ENCODE measurements at places on chromosomes 16 and 17. TPM values are rescaled to one million over a fixed set of nuclear protein-coding genes. Genes with fewer than 3 reads are reported as not detected.

PRR29 gene
- total RNA-seq = 0.47 TPM

DNA sequence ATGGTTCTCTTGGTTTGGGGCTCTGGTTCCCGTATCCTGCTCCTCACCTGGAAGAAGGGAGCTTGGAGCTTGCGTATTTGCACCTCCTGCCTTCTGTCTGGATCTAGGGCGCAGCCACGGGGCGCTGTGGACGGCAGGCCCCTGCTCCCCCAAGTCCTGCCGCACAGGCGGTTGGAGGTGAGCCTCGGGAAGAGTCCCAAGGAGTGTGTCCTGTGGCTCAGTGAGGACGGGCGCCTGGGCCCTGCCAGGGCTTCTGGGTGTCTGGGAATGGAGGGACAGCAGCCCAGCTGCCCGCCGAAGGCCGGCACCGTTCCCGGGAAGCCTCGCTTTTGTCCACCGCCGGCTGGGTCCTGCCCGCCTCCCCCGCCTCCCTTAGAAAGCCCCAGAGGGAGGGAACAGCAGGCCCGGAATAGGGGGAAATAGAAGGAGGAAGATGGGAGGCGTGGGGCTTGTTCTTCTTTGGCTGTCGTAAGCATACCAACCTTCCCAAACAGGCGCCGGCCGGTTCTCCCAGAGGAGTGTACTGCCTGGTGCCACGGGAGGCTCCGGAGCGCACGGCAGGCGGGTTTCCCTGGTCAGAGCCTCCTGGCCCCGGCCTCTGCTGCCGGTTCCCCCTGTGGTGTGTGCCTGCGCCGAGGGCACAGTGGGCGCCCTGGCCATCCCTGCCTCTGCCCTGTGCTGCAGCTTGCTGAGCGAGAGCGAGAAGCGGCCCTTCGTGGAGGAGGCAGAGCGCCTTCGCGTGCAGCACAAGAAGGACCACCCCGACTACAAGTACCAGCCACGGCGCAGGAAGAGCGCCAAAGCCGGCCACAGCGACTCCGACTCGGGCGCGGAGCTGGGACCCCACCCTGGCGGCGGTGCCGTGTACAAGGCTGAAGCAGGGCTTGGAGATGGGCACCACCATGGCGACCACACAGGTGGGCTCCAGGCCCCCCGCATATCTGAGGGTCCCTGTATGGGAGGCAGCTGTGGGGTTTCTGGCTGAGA is 1.8 kb downstream of the SOX8 start:
- DNase-seq = no peak

VMP1 gene
- total RNA-seq = 315 TPM

CHRNE gene
- total RNA-seq = 0.19 TPM

- DNase-seq = peak; percentile 41
Measured at GRCh38 chr17:30095507-30096244, 20.9 kb upstream of the NSRP1 start.

DNA sequence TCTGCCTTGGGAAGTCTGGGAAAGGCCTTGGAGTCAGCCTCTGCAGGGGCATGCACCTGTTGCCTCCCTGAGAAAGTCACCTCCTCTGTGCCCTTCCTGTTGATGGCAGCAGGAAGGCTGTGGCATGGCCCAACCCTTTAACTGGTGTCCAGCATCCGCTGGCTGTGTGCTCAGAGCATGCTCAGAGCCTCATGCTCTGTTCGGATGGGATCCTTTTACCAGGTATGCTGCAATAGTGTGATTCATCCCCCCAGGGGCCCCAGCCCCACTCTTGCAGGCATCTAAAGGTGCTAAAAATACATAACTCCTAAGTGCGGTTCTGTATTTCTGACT is 24.9 kb downstream of the KLHL36 start:
- DNase-seq = no peak

NARF gene
- total RNA-seq = 39.4 TPM

DNA sequence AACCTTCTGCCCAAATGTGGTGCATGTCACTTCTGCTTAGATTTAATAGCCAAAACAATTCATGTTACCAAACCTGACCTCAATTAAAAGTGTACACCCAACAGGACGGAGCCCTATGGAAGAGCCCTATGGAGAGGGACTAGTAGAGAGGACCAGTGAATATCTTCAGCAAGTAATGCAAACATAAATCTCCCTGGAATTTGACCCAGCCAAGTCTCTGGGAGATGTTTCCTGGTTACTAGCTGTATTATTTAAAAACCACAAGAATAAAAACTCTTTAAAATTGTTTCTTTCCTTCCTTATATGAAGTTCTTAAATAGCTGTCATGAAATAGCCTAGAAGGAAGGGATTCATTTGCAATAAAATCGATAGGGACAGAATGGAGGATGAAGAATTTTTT is 255.8 kb downstream of the CDH11 start:
- DNase-seq = no peak

SGCA gene
- not detected for total RNA-seq

- no peak for DNase-seq
Measured at GRCh38 chr17:57109393-57110151, 24.5 kb downstream of the AKAP1 start.

DHRS7B gene
- total RNA-seq = 15.3 TPM

DNA sequence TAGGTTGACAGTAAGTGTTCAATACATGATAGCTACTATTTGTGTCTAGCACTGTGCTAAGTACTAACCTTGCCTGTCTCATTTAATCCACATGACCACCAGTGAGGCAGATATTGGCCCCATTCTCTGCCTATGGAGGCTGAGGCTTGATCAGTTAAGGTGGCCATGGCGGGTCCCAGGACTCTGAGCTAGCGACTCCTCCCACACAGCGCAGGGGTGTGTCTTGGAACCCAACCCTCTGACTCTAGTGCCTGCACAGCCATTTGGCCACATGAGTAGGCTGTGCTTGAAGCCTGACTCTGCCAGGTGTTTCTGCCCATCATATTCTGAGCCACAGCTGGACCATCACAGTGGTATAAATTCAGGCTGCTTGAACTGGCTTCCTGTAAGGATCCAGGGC is 6.4 kb downstream of the NHERF1 start:
- DNase-seq = no peak

MYH2 gene
- not detected for total RNA-seq

GRCh38 chr17:31418773-31419350 is 27.4 kb downstream of the RAB11FIP4 start:
- no peak for DNase-seq

- DNase-seq = no peak
Measured at GRCh38 chr16:62213763-62214162, 177.5 kb upstream of the CDH8 start.

GRCh38 chr16:2178321-2179106 is 17.9 kb downstream of the CASKIN1 start:
- DNase-seq = no peak

DNA sequence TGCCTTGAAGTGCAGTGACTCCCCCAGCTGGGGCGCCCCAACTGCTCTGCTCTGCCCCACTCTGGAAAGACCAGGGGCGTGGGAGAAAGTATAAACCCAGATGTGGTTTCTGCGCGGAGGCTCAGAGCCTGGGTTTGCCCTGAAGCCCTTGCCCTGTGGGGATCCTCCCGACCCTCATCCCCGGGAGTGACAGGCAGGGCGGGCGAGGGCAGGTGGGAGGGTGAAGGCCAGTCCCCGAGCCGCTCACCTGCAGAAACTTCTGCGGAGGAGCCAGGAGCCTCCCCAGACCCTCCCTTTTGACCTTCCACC is 3.8 kb downstream of the TPSD1 start:
- DNase-seq = no peak

IFT20 gene
- 32.1 TPM for total RNA-seq

DNA sequence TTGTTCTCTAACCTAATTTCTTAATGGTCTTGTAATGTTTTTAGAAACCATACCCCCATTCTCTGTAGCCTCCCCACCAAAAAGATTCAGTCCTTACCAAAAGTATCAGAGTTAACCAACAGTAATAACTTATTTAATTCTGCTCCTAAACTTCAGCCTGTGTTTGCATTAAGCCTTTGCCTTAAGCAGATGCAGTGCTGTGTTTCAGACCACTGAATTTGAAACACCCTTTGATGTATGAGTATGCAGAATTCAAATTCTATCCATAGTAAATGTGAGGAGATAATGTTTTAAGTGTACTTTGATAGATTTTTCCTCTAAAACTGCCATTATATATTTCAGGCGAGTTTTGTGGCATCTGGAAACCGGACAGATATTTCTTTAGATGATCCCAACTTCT is 171.6 kb upstream of the RBL2 start:
- DNase-seq = no peak

DNA sequence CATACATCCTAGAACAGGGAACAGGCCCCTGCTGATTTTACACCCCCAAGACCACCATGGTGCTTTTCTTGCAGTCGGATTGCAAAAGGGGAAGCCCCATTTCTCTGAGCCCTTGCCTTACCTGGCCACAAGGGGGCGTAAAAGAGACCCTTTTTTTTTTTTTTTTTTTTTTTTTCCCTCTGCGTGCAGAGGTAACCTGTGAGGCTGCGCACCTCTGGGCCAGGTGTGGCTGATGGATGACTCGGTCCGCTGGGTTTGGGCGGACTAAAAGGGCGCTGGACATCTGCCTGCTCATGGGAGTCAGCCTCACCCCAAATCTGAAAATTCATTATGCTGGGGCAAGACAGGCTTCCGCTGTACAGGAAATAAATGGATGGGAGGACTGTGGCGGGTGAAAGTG is 281.0 kb downstream of the CBLN1 start:
- DNase-seq = no peak

DNA sequence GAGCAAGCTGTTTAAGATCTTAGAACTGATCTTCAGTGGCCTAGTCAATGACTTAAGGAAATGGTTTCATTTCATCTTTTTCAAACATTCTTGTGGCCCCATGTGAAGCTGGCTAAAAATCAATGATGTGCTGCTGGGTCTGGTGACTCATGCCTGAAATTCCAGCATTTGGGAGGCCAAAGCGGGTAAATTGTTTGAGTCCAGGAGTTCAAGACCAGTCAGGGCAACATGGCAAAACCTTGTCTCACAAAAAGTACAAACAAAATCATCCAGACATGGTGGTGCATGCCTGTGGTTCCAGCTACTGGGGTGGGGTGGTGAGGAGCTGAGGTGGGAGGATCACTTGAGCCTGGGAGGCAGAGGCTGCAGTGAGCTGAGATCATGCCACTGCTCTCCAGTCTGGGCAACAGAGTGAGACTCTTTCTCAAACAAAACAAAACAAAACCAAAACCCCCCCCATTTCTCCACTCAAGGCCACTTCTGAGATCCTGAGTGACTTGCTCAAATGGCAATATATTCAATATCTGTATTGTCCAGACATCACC is 17.4 kb upstream of the COL1A1 start:
- DNase-seq = peak; percentile 73

WNT9B gene
- total RNA-seq = not detected

CES4A gene
- total RNA-seq = not detected

SOX15 gene
- not detected for total RNA-seq

KRTAP4-3 gene
- total RNA-seq = not detected

GRCh38 chr16:56513972-56514371 is 5.9 kb downstream of the BBS2 start:
- DNase-seq = peak; percentile 59

NOG gene
- 0.73 TPM for total RNA-seq

GRCh38 chr16:49580751-49581303 is 207.2 kb downstream of the C16orf78 start:
- DNase-seq = no peak

Measured in Calu3 (cell line).